ENCODE measurements at places on chromosomes 12 and 14. TPM values are rescaled to one million over a fixed set of nuclear protein-coding genes. Genes with fewer than 3 reads are reported as not detected.
A peak's percentile ranks its signal among the peaks of the same experiment; 100 is the strongest.

The KRT5 gene
- total RNA-seq, result not detected

The CISTR gene
- total RNA-seq, result not detected

The A2M gene
- 1.4 TPM for total RNA-seq

The CCDC88C gene
- total RNA-seq, result 74.1 TPM

The ESPL1 gene
- total RNA-seq, result 63.4 TPM

The PABPN1 gene
- 308 TPM for total RNA-seq

The KRT78 gene
- not detected for total RNA-seq

The STON2 gene
- total RNA-seq, result not detected

The DHRS4L2 gene
- total RNA-seq, result 21.1 TPM

The RITA1 gene
- 21.1 TPM for total RNA-seq

DNA sequence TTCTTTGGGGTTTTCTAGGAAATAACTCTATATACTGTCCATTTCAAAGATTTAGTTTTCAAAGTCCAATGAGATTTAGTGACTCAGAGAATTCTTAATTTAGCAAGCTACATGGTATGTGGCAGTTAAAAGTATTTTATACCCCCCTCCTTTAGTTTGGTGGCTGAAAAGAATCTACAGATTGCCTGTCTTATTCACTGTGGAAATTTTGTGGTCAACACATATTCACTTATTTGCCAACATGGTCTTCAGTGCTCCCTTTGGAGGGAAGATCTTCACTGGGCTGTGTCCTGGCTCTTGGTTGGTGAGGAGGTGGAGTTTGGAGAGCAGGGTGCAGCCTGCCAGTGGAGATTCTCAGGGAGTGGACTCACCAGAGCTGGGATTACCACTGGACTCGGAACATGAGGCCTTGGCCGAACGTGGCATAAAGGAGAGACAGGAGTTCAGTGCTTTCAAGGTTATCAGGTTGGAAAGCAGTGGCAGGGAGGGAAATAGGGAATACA is 39.8 kb downstream of the SAMD4A start:
- DNase-seq, result no peak

GRCh38 chr12:71312768-71313403 is 126.7 kb upstream of the LGR5 start:
- DNase-seq, result no peak

- DNase-seq, result no peak
Observed at GRCh38 chr12:104419717-104420116, 37.0 kb upstream of the CHST11 start.

- no peak for DNase-seq
Observed at GRCh38 chr12:497501-498160, 37.9 kb downstream of the B4GALNT3 start.

DNA sequence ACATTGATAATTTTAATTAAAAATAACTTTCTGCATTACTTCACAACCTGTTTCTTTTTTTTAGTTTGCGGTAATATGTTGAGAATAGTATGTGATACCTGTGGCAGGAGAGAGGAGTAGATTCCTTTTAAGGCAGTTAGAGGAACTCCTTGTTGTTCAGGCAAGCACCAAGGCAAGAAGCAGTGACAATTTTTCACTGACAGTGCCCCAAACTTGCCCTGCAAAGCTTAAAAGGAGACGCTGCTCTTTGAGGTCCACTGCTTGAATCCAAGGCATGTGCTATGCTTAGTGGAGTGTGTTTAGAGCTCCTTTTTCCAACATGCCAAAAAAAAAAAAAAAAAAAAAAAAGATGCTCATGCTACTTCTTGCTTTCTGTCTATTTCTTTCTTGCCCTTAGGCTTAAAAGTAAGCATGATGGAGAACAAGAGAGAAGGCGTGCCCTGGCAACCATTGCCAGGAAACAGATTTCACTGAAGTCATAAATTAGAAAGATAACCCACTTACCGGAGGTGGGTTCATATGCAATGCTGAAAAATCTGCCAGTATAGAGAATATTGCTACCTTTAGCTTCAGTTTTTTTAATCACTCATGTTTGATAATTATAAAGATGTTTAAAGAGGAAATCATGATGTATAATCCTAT is 58.3 kb upstream of the DYRK2 start:
- peak; percentile 35 for DNase-seq

GRCh38 chr14:39229222-39229543 is 4.5 kb upstream of the MIA2 start:
- DNase-seq, result peak; percentile 74

DNA sequence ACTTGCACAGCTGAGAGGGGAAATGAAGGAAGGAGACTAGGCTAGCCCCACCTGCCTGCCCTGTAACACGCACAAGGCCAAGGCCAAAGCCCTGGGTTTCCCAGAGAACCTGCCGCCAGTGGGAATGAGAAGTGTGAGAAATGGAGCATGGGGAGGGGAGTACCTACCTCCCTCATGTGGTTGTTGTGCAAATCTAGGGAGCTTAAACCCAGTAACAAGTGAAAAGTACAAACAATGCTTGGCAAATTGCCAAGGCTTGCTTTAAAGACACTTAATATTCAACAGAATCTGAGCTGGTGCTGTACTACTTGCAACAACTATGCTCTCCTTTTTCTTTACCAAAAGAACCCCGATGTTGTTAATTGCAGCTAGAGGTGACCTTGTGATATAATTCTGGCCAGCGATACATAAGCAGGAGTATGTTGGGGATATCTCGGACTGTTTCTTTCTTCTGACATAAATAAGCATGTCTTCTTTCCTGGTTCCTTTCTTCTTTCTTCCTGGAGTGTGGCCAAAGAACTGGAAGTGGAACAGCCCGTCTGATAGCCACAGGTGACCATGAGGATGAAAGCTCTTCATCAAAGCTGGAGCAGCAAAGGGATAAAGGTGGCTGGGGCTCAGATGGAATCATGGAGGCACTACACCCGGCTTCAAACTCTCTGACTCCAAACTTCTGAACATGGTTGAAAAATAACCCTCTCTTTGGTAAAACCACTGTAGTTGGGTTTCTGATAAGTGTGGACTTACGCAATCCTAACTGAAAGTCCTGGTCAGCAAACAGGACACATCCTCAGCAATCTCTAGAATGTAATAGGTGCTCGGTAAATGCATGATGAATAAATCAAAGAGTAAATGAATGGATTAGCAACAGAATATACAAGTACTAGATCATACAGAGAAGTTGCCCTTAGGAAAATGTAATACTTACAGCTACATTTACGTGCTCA is 207.9 kb downstream of the NUAK1 start:
- DNase-seq, result no peak

DNA sequence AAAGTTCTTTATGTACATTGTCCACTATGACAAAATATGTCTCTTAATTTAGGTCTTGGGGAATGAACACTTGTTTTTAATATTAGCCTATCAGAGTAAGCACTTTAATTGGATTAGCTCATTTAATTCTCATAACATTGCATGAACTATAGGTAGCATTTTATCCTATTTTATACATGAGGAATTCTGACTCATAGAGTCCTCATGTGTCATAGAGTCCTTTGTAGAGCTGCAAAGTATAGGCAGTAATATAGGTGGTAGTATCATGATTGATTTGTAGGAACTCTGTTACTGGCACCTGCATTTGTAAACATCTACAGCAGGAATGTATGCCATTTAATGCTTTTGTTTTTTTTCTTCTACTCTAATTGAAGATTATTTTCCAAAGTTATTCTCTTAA is 96.0 kb downstream of the GPHN start:
- DNase-seq, result no peak

GRCh38 chr14:24818823-24819341 is 184.9 kb upstream of the GZMB start:
- DNase-seq, result no peak

- no peak for DNase-seq
Observed at GRCh38 chr12:120467439-120467838, 2.1 kb downstream of the SRSF9 start.

DNA sequence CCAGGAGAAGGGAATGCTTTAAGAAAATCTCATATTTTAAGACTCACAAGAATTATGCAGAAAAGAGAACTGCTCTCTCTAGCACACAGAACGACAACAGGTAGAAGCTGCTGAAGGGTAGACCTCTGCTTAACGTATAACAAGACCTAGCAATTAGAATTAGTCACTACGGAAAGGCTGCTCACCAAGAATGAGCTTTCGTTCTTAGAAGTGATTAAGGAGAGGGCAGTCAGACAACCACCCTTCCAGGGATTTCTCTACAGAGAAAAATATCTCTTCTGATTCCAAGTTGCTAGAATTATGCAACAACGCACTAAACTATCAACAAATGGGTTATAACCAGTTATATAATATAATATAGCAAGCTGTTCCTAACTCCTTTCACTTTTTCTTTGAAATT is 18.6 kb downstream of the LRIG3 start:
- no peak for DNase-seq

GRCh38 chr12:106831699-106832098 is 57.2 kb downstream of the RIC8B start:
- no peak for DNase-seq

GRCh38 chr12:569091-569676 is 94.1 kb downstream of the NINJ2 start:
- DNase-seq, result peak; percentile 39

- no peak for DNase-seq
Observed at GRCh38 chr14:53517270-53517960, 364.3 kb upstream of the DDHD1 start.

DNA sequence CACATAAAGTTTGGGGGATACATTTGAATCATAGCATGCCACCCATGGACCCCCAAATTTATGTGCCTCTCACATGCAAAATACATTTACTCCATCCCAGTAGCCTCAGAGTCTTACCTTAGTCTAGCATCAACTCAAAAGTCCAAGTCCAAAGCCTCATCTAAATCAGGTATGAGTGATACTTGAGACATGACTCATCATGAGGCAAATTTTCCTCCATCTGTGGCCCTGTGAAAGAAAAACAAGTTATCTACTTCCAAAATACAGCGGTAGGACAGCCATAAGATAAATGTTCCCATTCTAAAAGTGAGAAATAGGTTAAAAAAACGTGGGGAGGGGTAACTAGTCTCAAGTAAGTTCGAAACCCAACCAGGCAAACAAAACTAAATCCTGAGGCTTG is 444.2 kb downstream of the SNAPC1 start:
- DNase-seq, result no peak

DNA sequence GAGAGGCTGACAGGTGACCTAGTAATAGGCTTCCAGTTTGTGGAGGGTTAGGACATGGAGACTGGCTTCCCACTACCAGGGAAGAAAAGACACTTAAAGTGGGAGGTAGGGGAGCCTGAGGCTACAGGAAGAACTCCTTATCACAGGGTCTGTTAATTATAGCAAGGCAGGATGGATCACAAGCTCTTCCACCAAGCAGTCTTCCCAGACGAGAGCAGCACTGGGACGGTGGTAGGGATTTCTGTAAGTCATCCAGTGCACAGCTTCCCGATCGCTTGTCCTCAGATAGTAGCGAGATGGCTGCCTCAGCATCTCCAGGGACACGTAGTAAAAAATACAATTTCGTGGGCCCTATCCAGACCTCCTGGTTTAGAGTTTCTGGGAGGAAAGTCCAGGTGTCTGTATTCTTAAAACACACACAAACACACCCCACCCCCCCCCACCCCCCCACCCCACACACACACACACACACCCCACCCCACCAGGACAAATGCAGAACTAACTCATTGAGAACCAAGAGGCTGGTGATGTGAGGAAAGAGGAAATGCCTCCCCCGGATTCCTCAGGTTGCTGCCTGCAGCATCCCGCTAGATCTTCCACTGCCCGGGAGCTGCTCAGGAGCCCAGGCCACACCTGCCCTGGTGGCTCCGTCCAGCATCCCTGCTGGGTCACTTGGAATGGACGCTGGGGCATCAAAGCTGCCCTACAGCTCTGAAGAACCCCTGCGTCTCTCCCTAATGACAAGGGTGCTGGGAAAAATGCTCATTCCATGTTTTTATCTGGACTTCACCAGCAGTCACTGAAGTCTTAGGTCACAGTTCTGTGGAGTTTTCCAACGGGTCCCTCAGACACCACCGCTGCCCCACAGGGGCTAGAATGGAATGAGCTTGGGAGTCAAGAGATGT is 307.2 kb downstream of the CACNA1C start:
- no peak for DNase-seq

- no peak for DNase-seq
Observed at GRCh38 chr14:80426683-80427082, 215.4 kb upstream of the DIO2 start.

DNA sequence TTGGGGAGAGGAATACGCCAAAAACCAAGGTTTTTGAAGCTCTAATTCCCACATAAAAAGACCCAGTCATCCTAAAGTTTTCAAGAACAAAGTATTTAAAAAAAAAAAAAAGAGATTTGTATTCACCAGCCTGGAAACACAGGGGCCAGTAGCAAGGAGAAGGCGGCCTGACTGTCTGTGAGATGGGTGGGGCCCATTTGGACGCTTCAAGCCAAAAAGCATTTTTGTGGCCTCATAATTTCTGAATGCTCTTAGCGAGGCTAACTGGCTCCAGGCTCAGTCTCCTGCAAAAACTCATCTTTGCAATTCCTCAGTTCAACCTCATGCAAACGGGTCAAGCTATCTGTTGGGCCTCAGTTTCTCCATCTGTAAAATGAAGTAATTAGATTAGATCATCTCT is 514.1 kb downstream of the MED13L start:
- no peak for DNase-seq

GRCh38 chr14:51873221-51873893 is 12.9 kb downstream of the GNG2 start:
- DNase-seq, result no peak

- no peak for DNase-seq
Observed at GRCh38 chr12:120540445-120540844, 6.3 kb downstream of the RNF10 start.

DNA sequence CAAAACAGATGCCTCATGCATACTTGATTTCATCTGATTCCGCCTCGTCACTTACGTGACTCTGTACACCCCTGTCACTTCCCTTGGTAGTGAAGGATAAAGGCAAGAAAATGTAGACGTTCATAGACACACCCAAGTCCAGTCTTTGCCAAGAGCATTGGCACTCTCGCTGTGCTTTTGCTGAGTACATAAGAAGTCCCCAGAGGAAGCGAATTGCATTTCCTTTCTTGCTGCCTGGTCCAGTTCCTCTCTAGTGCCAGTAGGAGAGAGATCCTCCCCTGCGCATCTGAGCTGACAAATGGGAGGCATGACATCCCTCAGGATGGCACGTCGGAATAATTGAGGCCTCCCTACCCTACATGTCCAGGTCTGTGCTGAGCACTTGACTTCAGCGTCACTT is 21.3 kb upstream of the RIN3 start:
- DNase-seq, result no peak

DNA sequence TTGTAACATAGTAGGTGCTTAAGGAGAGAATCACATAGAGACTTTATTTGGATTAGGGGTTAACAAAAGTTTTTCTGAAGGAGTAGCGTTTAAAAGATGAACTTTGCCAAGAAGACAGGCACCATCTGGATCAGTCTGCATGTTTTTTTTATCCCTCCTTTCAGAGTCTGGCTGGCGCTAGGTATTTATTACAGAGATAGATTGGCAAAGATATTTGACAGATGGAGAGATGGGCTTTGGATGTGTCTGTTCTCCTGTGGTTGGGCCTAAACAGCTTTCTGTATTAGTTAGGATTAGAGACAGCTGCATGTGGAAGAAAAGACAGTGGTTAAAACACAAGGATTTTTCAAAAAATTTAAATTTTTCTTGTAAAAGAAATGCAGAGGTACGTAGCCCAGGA is 133.9 kb downstream of the C12orf75 start:
- DNase-seq, result no peak

- DNase-seq, result no peak
Observed at GRCh38 chr14:68476212-68477109, 316.4 kb downstream of the ZFP36L1 start.

All from CD8-positive, alpha-beta memory T cell (primary cell).